ENCODE measurements at places on chromosomes 2 and 18.

- no peak for DNase-seq
Measured at GRCh38 chr2:168034616-168035015, 212.8 kb downstream of the STK39 start.

GRCh38 chr18:62621546-62621945 lies 93.8 kb upstream of the PHLPP1 start:
- DNase-seq = no peak

- DNase-seq = no peak
Measured at GRCh38 chr2:241091734-241092445, 10.2 kb downstream of the MTERF4 start.

DNA sequence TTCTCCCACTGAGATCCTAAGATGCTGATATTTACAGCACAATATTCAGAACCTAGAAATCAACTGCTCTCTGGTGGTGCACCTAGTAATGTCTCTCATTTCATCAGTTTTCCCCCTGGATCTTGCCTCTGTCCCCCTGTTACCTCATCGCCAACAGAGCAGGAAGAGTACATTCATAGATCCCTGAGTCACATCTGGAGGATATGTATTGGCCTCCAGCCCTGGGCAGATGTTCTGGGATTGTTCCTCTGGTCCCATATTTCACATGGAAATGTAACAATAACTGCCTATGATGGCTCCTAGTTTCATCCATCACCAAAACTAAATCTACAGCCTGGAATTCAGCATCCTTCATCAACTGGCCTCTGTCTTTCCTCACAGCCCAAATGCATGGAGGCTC lies 278.8 kb upstream of the SLC14A2 start:
- no peak for DNase-seq

GRCh38 chr2:19123556-19123955 lies 234.9 kb downstream of the OSR1 start:
- no peak for DNase-seq

- no peak for DNase-seq
Measured at GRCh38 chr18:42296723-42297122, 341.7 kb downstream of the PIK3C3 start.

- DNase-seq = no peak
Measured at GRCh38 chr2:26088038-26088643, 54.3 kb downstream of the RAB10 start.

DNA sequence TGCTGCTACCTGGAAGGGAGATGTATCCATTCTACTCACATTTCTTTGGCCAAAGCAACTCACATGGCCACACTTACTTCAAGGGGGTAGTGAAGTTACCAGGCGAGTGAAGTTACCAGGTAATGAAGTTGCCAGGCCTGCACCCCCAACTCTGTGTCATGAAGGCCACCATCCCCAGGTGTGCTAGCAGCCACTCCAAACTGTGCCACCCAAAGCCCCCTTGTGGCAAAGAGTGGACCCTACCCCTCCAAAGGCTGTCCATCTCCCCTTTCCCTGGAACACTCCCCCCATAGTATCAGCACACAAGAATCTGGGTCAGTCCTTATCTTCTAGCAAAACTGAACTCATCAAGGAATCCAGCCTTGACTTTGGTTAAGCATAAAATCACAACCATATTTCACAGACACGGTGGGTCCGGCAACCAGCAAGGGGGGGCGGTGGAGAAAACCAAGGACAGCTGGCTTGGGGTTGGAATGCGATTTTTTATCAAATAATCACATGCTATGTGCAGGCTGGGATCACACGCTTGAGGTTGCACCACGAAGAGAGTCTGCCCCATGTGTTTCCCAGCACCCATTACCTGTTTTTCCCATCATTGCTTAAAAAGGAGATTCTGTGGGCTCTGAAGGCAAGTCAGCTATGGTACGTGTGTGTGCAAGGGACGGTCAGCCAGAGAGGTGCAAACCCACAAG lies 60.9 kb downstream of the ZFP36L2 start:
- DNase-seq = no peak

DNA sequence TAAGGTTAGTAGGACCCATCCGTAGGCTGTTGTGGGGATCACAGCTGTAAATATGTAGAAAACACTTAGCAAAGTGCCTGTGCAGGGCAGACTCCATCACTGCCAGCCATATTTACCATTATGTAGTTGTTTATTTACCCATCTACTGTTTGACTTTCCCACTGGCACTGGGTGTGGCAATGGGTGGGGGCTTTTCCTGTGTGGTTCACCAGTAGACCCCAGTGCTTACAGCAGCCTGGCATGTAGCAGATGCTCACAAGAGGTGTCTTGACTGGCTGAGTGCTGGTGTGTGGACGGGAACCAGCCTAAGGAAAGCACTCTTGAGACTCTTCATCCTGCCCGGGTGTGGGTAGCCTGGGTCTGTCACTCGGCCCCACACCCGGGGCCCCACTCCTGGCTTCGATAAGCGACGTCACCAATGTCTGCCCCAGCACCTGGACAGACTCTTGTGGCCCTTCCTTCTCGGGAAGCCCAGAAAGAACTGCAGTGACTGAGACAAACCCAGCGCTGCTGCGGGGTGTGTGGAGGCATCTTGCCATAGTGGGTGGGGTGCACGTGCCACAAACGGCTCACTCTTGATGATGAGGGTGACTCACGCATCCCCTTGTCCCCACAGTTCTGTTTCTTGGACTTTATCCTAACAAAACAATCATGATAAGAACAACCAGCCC lies 78.3 kb downstream of the HDAC4 start:
- peak; percentile 66 for DNase-seq

DNA sequence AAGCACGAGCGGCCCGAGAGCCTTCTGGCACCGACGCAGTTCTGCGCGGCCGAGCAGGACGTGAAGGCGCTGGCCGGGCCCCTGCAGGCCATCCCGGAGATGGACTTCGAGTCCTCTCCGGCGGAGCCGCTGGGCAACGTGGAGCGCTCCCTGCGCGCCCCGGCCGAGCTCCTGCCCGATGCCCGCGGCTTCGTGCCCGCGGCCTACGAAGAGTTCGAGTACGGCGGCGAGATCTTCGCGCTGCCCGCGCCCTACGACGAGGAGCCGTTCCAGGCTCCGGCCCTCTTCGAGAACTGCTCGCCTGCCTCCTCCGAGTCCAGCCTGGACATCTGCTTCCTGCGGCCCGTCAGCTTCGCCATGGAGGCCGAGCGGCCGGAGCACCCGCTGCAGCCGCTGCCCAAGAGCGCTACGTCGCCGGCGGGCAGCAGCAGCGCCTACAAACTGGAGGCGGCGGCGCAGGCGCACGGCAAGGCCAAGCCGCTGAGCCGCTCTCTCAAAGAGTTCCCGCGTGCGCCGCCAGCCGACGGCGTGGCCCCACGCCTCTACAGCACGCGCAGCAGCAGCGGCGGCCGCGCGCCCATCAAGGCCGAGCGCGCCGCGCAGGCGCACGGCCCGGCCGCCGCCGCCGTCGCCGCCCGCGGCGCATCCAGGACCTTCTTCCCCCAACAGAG lies 70.4 kb downstream of the ARHGEF33 start:
- peak; percentile 88 for DNase-seq

GRCh38 chr18:9191658-9192256 lies 55.2 kb downstream of the ANKRD12 start:
- no peak for DNase-seq

DNA sequence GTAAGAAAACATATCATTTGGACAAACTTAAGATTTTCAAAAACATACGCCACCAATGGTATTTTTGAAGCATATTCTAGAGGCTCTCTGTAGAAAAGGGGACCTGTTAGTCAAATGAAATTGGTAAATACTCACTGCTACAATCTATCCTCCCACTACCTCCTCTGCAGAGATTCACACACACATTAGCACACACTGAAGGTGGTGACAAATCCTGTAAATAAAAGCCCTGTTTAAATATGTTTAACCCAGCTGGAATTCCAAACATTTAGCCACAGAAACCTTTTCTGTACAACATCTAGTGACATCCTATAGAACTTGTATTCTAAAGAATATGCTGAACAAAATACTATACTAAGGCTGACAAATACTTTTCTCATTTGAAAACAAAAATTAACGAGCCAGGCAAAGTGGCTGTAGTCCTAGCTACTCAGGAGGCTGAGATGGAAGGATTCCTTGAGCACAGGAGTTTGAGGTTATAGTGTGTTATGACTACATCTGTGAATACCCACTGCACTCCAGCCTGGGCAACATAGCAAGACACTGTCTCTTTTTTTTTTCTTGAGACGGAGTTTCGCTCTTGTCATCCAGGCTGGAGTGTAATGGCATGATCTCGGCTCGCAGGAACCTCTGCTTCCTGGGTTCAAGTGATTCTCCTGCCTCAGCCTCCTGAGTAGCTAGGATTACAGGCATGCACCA lies 25.9 kb downstream of the ALS2 start:
- no peak for DNase-seq

GRCh38 chr2:118945881-118946280 lies 3.9 kb downstream of the MARCO start:
- DNase-seq = no peak

- DNase-seq = no peak
Measured at GRCh38 chr18:23833714-23834113, 144.5 kb downstream of the LAMA3 start.

DNA sequence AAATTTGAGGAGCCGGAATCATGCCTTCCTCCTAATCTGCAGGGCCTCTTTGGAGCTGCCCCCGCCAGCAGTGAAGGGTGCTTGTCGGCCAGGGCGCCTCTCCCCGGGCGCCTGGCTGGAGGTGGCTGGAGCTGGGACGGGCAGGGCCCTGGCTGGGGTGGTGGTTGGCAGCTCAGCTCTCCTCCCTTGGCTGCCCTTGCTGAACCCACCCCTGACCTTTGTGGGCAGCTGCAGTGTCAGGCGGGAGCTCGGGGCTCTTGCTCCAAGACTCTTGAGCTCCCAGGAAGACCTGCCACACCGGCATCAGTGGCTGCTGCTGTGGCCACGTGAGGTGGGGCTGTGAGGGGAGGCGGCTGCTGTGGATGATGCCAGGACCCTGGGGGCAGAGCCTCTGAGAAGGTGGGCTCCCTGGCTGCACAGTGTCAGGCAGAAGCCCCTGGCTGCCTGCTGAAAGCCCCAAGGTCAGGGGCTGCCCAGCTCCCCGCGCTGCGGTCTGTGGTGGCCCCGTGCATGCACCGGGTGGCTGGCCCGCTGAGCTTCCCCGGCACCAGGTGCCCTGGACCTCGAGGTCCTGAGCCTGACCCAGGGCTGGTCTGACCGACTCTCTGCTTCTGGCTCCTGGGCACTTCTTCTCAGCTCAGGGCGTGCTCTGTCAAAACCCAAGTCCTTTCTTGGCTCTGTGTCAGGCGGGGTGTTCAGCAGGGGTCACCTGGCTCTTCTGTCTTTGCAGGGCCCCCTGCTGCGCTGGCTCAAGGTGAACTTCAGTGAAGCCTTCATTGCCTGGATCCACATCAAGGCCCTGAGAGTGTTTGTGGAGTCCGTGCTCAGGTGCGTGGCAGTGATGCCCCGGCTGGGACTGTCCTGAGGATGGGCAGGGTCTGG lies 34.5 kb downstream of the PDIA6 start:
- peak; percentile 63 for DNase-seq

GRCh38 chr2:74843899-74844298 lies 10.0 kb downstream of the HK2 start:
- DNase-seq = peak; percentile 73

- no peak for DNase-seq
Measured at GRCh38 chr2:201500534-201500933, 49.0 kb downstream of the STRADB start.

GRCh38 chr2:9548506-9548905 lies 7.1 kb downstream of the ADAM17 start:
- no peak for DNase-seq

- no peak for DNase-seq
Measured at GRCh38 chr18:22223254-22223964, 54.0 kb downstream of the GATA6 start.

- no peak for DNase-seq
Measured at GRCh38 chr2:75548036-75548573, 12.6 kb downstream of the EVA1A start.

GRCh38 chr2:233531955-233532354 lies 34.6 kb downstream of the USP40 start:
- DNase-seq = no peak

DNA sequence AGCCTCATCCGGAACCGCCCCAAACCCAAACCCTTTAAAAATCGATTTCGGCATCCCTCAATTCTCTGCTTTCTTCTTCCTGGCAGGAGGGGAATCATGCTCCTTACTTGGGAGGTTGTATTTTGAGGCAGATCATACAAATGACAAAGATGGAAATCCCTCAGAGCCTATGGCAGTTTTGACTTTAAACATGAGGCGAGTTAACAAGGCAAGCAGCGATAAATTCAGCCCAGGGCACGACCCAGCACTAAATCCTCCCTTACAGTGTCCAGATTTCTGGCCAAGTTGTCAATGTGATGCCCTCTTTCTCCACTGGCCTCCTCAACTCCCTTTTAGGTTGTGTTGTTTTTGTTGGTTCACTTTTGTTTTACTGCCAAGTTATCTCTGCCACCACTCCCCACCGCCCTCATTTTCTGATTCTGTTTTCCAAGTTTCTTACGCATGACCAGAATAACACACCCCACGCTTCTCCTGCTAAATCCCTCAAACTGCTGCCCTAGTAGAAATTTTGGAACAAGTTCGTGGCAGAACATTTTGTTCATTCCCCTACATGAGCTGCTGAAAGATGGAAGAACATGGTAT lies 68.3 kb downstream of the CTAGE1 start:
- no peak for DNase-seq

GRCh38 chr2:16578081-16578480 lies 87.6 kb downstream of the CYRIA start:
- no peak for DNase-seq

- DNase-seq = no peak
Measured at GRCh38 chr2:42846026-42846425, 53.6 kb upstream of the HAAO start.

DNA sequence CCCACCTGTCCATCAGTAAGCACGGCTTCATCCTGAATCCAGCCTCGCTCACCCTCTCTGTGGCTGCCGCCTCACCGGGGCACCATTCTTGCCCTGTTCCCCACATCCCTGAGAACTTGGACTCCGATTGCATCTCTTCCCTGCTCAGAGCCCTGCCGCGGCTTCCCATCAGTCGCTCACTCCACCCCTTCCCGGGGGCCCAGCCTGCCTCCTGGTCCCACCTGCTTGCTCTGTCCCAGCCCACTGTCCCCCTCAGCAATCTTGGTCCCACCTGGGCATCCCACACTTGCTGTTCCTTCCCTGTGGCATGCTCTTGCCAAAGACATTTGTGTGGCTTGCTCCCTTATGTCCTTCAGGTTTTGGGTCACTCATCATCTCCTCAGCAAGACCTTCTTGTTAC lies 56.3 kb downstream of the GREB1 start:
- no peak for DNase-seq

DNA sequence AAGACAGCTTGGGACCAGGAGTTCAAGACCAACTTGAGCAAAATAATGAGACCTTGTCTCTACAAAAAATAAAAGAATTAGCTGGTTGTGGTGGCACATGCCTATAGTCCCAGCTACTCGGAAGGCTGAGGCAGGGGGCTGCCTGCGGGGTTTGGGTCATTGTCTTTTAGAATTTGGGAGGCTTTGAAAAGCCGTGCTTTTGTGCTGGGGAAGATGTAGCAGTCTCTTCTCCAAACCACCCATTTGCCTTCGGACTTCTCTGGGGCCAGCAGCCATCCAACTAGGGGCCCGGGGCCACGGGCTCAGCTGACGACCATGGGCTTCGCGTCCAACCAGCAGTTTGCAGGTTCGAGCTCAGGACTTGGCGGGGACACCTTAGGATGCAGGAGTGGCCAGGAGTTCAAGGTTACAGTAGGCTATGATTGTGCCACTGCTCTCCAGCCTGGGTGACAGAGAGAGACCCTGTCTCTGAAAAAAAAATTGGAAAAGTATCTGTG lies 6.3 kb downstream of the PJVK start:
- no peak for DNase-seq

Measured in activated effector memory CD4-positive, alpha-beta T cell treated with anti-CD3 and anti-CD28 coated beads, Interleukin-2, amount 50 U/mL, for 16 hours (primary cell).